RPMI7951 (cell line): ENCODE measurements at places on chromosomes 5 and 9.

DNA sequence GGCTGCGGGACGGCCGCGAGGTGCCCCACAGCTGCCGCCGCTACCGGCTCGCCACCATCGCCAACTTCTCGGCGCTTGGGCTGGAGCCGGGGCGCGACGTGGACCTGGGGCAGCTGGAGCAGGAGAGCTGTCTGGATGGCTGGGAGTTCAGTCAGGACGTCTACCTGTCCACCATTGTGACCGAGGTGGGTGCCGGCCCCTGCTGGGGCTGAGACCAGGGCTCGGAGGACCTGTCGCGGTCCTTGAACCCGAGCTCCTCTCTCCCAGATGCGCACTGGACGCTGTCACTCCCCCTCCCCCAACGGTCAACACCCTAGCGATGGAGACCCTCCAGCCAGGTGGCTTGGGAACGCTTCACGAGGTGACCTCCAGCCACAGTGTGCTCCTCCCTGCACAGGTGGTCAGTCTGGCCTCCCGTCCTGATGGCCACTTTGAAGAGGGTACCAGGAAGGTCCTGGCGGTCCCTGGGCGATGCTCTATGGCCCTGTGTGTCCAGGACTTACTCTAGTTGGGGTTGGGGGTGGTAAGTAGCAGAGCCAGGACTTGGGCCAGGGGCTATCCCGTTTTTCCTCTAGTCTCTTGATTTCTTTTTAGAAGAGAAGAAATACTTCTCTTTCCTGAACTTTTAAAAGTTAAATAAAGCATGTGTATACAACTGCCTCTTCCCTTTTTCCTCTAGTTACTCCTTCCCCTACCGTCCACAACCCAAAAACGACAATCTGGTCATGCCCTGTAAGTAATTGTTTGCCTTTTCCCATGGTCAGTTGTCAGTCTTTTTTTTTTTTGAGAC, 866 bp downstream of the SLC22A5 start:
- no peak for DNase-seq

DNA sequence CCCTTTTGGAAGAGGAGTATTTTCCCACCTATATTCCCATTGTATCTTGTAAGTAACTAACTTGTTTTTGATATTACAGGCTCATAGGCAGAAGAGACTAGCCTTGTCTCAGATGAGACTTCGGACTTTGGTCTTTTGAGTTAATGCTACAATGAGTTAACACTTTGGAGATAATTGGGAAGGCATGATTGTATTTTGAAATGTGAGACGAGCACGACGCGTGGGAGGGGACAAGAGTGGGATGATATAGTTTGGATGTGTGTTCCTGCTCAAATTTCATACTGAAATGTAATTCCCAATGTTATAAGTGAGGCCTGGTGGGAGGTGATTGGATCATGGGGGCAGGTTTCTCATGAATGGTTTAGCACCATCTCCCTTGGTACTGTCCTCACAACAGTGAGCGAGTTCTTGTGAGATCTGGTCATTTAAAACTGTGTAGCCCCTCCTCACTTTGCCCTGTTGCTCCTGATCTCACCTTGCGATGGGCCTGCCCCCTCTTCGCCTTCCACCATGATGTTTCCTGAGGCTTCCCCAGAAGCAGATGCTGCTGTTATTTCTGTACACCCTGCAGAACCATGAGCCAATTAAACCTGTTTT, 721.5 kb upstream of the CTNND2 start:
- no peak for DNase-seq

DNA sequence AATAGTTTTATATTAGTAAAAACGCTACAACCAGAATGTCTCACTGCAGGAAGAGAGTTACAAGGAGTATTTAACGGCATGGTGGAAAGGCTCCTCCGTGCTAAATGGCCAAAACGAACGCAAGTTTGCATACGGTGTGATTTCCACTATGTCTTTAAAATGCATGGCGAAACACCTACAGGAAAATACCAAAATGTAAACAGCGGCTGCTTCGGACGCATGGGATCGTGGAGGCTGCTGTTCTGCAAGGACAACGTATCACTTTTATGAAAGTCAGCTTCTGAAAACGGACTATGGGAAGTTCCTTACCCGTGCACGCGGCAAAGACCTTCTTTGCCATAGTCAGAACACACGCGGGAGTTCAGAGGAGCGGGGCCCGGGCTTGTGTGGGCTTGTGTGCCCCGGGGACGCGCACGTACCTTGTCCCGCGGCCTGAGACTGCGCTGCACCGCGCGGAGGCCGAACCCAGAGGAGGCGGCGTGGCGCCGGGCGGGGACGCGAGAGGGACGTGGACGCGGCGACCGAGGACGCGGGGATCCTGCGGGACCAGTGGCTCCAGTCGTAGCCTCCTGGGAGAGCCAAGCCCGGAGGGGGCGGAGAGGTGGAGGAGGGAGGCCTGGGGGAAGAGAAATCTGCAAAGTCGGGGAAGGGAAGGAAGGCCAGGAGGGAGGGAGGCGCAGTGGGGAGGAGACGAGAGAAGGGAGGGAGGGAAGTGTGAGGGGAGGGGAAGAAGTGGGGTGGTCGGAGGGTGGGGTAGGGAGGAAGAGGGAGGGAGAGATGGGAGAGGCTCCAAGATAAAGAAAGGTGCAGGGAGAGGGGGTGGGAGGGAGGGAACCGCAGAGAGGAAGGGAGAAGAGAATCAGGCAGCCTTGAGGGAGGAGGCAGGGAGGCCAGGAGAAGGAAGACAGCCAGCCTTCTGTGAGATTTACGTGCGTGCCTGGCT, at the start of gene CMBL:
CMBL (minus strand) TSS at position 697 of the 943 bp plus-strand sequence. CDS start 17,140 bp downstream, outside the sequence.
- DNase-seq: peak; percentile 63

GRCh38 chr9:89471390-89471789, 26.5 kb downstream of the SEMA4D start:
- no peak for DNase-seq

GRCh38 chr5:11903121-11903613, 1.1 kb downstream of the CTNND2 start:
- no peak for DNase-seq

DNA sequence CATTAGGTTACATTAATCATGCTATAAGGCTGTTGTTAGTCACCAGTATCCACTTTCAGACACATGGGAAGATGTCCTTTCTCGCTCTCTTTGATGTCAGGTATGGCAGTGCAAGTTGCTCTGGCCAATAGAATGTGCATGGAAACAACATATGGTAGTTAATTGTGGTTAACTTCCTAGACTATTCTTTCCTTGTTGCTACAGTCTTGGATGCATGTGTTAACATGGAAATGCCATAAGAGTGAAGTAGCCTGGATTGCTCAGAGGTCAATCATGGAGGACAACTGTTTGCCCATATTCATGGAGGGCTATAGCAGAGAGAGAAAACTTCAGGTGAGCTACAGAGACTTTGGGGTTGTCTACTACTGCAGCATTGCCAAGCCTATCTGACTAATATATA, 245.8 kb upstream of the GAS1 start:
- DNase-seq: no peak

GRCh38 chr5:72587661-72588308, 80.6 kb upstream of the ZNF366 start:
- DNase-seq: no peak
